Activated gamma-delta T cell (primary cell): ENCODE measurements at places on chromosomes 2 and 18.

DNA sequence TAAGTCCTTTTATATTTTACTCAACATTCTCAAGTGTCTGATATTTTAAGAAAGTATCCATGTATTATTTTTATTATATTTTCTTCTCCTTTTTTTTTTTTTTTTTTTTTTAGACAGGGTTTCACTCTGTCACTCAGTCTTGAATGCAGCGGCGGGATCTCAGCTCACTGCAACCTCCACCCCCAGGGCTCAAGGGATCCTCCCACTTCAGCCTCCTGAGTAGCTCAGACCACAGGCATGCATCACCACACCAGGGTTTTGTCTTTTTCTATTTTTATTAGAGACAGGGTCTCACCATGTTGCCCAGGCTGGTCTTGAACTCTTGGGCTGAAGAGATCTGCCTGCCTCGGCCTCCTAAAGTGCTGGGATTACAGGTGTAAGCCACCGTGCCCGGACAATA is 212.1 kb downstream of the TCF4 start:
- no peak for DNase-seq

DNA sequence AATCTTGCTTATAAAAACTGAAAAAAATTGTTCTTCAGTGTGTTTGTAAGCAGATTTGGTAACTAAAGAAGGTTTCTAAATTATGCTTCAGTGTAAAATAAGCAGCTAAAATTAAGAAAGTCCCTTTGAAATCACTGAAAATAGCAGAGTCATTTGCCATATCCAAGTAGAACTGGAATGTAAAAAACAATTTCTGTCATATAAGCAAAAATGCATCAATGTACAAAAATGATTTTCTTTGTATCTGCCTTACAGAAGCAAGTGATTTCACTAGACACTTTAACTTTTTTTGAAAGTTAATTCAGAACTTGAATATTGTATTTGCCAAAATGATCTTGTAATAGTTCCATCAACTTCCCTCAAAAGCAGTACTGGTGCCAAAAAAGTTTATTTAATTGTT is 121.7 kb upstream of the CD226 start:
- no peak for DNase-seq

GRCh38 chr18:63098018-63098981 is 221.3 kb downstream of the BCL2 start:
- no peak for DNase-seq

GRCh38 chr2:27747827-27748352 is 23.6 kb upstream of the MRPL33 start:
- no peak for DNase-seq

- no peak for DNase-seq
Observed at GRCh38 chr2:159199761-159200465, 86.6 kb downstream of the WDSUB1 start.

DNA sequence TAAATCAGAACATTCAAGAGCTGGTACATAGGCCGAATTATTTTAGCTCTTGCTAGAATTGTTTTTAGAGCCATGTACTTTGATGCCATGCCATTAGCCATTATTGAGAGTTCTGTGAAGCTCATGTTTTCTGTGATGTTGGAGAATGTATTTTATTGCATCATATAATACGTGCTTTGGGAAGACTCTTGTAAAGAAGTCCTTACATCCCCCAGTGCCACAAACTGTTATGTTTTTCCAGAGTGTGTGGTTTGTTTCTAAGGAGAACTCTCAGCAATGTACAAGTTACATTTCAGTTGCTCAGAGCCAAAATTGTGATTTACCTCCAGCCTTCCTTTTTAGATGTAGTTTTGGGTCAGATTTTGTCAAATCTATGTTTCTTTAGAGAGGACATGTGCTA is 148.6 kb downstream of the HAUS1 start:
- DNase-seq = no peak

DNA sequence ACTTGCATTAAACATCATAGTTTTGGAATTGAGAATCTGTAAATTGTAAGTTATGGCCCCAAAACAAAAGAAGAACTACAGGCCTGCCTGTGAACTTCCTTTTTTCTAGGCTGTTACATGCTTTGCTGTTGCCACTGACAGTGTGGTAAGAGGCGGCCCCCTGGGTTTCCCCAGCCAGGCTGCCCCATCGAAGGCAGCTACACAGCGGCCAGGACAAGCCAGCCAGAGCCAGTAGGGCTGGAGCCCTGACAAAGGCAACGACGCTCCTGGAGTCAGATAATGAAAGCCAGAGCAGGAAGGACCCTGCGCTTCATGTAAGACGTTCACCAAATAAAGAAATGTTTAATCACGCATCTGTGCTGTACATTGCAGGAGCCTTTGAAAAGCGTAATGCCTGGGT is 55.0 kb downstream of the ANKRD44 start:
- DNase-seq = peak; percentile 51

- DNase-seq = no peak
Observed at GRCh38 chr2:48315896-48316194, 214.1 kb upstream of the STON1 start.

GRCh38 chr2:100857341-100857740 is 37.4 kb downstream of the NPAS2 start:
- no peak for DNase-seq

- DNase-seq = no peak
Observed at GRCh38 chr18:50045126-50045525, 149.8 kb downstream of the MYO5B start.

- no peak for DNase-seq
Observed at GRCh38 chr2:223460209-223460608, 142.0 kb downstream of the SCG2 start.

DNA sequence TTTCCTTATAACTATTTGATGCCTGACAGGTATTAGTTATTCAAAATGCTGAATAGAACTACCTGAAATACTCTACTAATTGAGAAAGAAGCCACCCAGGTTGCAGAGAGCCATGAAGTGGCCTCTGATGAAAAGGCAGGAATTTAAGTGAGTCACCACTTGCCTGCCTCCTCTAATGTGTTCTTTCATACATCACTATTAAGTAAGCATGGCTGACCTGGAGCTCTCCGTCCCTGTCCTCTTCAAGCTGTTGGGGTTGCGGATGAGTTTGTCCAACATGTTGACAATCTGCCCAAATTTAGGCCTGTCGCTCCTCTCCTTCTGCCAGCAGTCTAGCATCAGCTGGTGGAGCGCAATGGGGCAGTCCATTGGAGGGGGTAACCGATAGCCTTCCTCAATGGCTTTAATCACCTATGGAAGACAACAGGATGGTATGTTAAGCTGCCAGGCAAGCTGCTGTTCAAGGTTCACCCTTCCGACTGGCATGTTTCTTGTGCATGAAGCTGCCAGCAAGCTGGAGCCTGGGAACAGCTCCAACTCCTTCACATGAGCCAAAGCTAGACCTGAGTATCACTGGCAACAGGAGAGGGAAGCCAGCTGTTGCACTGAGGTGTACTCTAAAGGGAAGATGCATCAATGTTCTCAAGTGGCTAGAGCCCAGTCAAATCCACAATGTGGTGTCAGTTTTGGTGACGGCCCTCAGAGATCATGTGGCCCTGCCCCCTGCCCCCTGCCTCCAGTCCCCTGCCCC is 142.2 kb downstream of the EPHA4 start:
- DNase-seq = no peak

DNA sequence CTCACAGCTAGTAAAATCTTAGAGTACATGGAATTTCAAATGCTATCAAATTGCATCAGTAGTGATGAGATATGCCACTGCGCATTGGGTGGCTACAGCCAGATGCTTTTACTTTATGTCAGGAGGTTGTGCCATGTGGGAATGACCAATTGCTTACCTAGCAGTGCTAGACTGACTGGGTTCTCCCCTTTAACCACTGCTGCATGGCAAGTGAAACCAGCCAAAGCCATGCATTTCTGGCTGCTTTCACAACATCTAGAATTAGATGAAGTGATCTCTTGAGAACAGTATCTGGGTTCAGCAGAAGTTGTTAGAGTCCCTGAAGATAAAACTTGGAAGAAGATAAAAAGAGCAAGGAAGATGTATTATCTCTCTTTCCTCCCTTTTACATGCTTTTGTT is 1174.2 kb upstream of the CDH2 start:
- DNase-seq = no peak

DNA sequence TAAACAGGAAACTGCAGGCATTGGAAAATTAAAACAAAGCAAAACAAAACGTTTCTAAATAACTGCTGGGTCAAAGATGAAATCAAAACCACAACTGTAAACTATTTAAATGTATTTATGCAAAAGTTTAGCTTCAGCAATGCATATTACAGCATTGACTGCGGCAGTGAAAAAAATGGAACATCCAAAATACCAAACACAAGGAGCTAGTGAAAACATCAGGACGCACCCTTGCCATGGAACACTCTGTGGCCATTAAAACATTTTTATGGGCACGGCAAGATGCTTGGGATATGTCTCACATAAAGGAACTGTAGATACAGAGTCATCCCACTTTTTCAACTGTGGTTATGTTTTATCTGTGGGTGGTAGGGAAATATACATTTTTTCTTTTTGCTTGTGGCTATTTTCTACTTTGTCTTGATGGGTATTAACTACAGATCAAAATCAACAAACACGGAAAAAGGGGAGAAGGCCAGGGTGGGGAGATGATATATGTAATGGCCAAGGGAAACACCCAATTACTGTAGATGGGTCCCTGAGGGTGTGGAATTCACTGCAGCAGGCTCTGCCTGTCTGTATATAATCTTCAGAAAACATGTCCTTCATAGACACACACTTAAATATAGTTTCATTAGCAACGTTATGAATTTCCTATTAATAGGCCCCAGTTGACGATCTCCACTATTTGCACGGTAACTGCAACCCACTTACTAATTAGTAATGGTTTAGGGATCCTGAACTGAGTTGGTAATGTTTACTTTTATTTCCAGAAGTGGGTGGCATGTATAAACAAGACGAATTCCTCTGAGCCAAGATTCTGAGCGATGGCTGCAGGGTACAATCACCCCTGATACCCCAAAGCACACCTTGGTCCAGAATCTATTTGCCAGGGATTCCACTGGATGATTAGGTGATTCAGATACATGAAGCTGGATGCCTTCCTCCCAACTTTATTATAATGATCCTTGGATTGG is 110.5 kb downstream of the ACKR3 start:
- no peak for DNase-seq

GRCh38 chr2:145144131-145144728 is 624.3 kb upstream of the ZEB2 start:
- no peak for DNase-seq

GRCh38 chr18:8635087-8635486 is 25.9 kb downstream of the RAB12 start:
- DNase-seq = no peak

DNA sequence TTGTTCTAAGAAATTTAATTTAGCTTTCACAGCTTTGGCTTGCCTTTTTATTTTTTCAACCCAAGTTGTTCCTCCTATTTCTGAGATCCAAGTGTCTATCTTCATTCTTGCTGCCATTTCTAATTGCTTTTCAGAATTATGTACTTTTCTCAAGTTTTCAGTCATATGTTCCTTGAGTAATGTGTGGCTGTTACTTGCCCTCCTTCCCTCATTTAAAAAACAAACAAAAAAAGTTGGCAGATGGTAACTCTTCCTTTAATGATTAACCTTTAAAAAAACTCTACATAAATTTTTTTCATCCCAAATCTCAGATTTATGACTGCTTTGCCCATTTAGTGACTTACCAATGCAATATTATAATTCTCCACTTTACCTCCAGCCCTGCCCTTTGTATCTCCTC is 131.3 kb downstream of the GALNT3 start:
- no peak for DNase-seq

DNA sequence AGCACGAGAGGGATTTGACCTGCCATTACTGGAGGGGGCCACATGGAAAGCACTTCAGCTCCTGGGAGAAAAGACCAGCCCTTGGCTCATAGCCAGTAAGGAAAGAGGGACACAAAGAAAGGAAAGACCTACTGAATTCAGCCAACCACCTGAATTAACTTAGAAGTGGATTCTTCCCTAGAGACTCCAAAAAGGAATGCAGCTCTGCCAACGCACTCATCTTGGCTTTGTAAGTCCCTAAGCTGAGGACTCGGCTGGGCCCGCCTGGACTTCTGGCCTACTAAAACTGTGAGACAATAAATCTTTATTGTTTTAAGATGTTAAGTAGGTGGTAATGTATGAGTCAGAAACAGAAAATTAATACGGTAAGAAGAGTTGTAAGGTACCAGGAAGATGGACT is 11.5 kb downstream of the ATF2 start:
- no peak for DNase-seq

DNA sequence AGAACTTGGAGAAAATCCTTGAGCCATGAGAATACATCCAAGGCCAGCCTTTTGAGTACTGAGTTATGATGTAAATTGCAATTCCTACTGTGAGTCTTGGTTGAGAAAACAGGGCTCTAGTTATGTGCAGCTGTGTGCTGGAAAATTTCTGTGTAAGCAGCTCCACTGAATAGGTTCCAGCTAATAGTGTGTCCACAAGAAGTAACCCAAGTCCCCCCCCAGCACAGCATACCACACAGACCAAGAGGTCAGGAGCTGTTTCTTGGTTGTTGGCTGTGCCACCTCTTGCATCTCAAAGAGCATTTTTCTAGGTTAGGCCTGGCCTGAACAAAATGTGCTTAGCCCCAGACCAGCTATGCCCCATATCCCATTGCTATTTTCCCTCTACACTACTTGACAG is 36.8 kb upstream of the APCDD1 start:
- no peak for DNase-seq

DNA sequence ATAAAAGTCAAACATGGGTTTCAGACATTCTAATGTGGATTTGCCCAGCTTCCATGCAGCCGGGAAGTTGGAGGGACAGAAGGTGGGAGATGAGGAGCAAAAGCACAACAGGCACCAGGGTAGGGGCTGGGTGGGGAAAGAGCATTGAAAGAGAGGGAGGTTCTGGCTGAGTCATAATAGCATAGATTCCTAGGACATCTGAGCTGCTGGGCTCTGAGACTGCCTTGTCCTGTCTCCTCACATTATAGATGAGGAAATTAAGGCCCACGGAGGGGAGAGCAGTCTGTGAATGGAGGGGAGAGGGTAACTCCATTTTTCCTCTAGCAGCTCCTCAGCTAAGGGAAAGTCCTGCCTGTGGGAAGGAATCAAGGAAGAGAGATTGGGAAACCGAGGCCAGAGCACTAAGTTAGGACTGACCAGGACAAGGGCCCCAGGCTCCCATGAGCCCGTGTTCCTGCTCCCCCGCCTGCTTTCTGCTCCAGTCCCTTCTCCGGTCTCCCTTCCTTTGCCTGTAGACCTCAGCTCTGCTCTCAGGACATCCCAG is 26.2 kb downstream of the SH2D6 start:
- no peak for DNase-seq

DNA sequence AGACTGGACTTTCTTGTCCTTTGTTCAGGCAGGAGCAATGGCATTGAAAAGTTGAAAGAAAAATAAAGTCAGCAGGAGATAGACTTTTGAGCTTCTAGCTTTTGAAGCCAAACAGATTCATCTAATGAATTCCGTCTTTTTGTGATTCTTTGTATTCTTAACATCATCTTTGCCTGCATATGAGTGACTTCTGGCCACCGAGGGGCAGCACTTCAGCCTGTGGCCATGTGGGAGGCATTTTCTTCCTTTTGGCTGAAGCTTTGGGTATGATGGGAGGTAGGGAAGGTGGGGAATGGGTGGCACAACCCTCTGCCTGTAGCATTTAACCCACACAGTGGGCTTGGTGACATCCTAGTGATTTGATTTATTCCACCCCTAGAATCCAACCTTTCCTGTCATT is 220.6 kb downstream of the SETBP1 start:
- no peak for DNase-seq

GRCh38 chr18:70907673-70908072 is 618.8 kb downstream of the SOCS6 start:
- DNase-seq = no peak
